NCI-H774 (cell line): ENCODE measurements at places on chromosomes 11 and 22.

DNA sequence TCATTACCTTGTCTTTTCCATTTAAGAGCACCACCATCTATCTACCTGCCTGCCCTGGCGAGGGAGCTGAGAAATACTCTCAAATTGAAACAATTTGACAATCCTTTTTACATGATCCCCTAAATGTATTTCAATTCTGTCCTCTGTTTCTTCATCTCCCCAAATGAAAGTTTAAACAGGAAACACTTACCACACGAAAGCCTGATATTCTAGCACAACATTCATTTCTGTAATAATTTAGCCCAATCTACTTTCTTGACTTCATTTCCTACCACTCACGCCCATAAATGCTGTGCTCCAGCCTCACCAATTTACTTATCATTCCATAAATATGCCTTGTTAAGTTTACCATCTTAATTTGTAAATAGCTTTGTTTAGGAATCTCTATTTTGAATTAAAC lies 89.8 kb upstream of the MS4A8 start:
- no peak for DNase-seq

- no peak for DNase-seq
Measured at GRCh38 chr11:3109921-3110706, 52.9 kb upstream of the CARS1 start.

GRCh38 chr11:1705126-1706052 lies 8.4 kb downstream of the KRTAP5-6 start:
- no peak for DNase-seq

- DNase-seq = no peak
Measured at GRCh38 chr11:128235426-128235825, 351.9 kb downstream of the ETS1 start.

DNA sequence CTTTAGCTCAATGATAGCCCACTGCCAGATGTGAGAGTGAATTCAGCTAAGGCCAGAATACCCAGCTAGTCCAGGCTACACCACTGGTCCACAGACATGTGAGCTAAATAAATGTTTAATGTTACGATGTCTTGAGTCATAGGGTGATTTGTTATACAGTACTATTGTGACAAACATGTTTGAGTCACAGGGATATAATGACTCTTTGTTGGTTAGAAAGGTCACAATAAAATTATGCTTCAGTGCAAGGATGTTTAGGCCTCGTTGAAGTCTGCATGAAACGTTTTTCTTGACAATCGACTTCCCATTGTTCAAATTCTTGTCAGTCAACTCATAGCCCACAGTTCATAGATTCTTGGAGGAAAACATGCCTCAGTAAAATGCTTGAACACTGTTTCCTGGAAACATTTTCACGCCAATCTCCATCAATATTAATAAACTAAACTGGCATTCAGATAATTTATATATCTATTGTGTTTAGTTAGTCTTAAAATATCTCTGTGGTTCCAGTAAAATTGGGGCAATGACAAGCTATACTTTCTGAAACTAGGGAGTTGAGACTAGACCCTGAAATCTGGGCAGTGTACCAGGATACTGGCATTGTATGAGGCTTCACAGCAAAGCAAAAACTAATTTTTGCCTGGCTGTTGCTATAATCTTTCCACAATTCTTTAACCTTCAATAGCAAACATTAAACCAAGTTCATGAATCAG lies 650.8 kb upstream of the KIRREL3 start:
- DNase-seq = no peak
